ENCODE measurements at places on chromosomes 6 and 20.

DNA sequence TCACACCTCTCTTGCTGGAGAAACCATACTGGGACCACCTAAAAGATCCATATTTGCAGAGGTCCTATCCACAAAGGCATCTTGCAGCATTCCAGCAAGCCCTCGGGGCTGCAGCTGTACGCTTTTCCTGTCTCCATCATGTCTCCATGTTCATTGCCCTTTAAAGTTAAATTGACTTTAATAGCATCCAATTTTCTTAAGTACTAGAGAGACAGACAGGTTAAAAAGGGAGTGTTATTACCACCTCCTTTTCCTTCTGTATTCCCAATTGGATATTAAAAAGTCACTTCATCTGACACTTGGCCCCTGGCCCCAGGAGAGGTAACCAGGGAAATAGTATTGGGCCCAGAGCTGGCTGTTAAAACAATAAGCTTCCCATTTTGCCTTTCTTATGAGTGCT is 178.6 kb downstream of the UNC5CL start:
- no peak for DNase-seq

- peak; percentile 22 for DNase-seq
Observed at GRCh38 chr6:70834520-70834919, 122.3 kb downstream of the B3GAT2 start.

- peak; percentile 27 for DNase-seq
Observed at GRCh38 chr20:52924411-52925271, 47.5 kb upstream of the TSHZ2 start.

DNA sequence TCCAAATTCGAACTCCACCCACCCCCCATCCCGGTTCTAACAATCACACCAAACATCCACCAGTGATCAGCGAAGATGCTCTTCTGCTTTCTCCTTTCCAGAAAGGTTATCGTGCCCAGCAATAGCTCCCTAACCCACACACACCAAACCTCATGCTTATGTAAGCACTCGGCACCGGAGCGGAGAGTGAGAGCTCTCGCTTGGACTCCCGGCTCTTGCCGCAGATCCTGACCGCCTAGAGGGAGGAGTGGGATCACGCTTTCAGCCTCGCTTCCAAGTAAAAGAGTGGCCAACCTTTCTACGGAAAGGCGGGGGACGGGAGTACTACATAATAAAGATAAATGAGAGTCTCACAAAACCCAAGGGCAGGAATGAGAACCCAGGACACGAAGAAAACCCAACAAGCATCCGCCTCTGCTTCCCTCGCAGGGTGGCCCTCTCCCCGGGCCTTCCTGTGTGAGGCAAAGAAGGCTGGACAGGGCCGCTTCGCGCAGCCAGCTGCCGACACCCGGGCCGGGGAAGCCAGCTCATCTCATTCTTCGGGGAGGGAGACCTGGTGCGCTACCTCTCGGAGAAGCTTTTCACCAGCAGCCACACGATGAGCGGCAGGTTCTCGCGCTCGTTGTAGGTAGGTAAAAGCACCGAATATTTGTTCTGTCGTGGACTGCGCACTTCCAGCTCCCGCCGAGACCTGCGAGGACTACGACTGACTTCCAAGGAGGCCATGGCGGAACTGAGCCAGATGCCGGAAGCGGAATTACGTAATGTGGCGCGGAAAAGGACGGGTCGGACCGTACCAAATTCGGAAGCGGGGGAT is at the start of gene DPM1:
Gene DPM1 (minus strand): TSS at position 735 of the 817 bp plus-strand sequence. CDS start 9 bp downstream, at position 726.
- peak; percentile 90 for DNase-seq

DNA sequence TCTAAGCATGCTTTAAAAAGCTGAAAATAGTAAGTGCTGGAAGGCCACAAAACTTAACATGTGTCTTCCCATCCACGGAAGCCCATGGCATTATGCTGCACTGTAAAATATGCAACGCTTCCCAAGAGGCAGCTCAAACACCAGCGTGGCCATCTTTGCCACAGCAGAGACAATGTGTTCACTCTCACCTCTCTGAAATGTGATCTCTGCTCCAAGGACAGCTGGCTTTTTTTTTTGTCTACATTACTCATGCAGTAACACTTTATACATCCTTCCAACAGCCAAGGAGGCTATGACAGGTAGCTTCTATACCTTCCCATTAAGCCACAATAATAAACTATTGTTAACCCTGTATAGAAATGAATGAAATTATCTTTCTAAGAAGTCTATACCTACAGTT is 49.2 kb downstream of the BLOC1S5 start:
- no peak for DNase-seq

- no peak for DNase-seq
Observed at GRCh38 chr20:41599699-41600104, 18.5 kb downstream of the CHD6 start.

DNA sequence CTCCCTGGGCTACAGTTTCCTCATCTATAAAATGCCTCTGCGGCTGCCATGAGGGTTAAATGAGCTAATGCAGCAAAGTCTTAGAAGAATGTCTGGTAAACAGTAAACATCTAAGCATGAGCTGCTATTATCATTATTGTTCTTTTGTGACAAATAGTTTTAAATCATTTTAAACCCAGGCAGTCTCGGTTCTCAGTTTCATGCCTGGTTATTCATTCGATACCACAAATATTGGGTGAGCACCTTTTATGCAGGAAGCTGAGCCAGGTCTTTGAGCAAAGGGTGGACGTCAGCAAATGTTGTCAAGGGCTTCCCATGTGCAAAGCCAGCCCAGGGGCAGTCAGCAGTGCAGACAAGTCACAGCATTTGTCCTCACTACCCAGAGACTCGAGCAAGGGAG is 128.7 kb downstream of the NFATC2 start:
- no peak for DNase-seq

- peak; percentile 13 for DNase-seq
Observed at GRCh38 chr6:6178795-6179194, 141.7 kb downstream of the F13A1 start.

DNA sequence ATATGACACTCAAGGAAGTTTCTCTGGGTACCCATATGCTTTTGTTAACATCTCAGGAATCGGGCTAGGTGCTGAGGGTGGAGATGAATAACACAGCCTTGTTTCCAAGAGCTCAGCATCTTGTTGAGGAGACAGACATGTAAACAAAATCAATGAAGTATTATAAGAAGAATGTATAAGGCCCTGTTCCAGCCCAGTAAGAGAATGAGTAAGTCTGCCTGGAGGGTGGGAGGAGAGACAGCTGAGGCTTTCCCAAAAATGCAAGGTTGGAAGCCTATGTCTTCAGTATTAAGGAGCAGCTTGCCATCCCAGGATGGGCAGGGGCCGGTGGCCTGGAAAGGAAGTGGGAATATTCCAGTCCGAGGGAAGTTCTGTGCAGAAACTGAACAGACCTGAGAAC is 615.3 kb upstream of the BTBD3 start:
- DNase-seq = peak; percentile 33

DNA sequence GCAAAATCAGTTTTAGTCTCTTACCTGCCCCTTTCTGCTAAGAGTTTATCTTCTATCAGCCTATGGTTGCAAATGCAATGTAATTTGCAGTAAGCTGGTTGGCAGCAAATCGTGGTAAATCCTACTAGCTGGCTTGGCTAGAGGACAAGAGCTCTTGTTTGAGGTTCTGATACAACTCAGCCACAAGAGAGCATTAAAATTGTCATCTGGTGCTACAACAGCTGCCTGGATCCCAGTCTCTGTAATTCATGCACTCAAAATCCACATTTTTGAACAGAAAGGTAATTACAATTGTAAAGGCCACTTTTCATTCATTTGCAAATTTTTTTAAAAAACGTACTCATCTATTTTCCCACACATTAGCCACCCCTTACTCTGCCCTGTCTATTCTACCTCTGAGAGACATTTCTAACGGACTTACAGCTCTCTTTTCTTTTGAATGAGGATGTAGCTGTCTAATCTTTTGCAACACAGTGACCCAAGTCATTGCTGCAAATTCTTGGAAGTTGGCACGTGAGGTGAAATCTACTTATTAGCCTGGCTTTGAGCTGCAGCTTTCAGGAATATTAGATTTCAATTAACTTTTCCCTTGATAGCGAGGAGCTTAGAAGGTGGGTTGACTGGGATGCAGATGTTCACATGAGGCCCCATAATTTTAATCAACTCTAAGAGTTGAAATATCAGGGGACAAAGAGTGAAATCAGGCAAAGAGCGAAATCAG is 54.0 kb upstream of the FAM184A start:
- DNase-seq = no peak

- DNase-seq = peak; percentile 55
Observed at GRCh38 chr20:31517373-31517772, 3.1 kb downstream of the HM13 start.

- DNase-seq = no peak
Observed at GRCh38 chr6:74289884-74290283, 593.9 kb downstream of the CD109 start.
